ENCODE measurements at places on chromosomes 1 and 21.

- DNase-seq, result no peak
Measured at GRCh38 chr1:154769193-154769895, 100.7 kb downstream of the KCNN3 start.

DNA sequence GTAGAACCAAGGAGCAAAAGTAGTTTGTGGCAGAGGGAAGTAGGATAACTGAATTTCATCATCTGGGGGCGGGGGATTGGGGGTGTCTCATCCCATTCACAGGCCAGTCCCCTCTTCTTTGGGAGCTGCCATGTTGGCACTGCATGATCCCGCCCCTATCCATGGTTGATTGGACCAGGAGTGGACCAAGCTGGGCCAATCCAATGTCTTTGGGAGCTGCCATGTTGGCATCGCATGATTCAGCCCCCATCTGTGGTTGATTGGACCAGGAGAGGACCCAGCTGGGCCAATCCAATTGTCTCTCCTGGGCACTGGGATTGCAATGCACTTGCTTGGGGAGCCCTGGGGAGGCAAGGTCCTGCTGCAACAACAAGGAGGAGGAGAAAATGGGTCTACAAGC, 12.3 kb upstream of the ALPL start:
- no peak for DNase-seq

DNA sequence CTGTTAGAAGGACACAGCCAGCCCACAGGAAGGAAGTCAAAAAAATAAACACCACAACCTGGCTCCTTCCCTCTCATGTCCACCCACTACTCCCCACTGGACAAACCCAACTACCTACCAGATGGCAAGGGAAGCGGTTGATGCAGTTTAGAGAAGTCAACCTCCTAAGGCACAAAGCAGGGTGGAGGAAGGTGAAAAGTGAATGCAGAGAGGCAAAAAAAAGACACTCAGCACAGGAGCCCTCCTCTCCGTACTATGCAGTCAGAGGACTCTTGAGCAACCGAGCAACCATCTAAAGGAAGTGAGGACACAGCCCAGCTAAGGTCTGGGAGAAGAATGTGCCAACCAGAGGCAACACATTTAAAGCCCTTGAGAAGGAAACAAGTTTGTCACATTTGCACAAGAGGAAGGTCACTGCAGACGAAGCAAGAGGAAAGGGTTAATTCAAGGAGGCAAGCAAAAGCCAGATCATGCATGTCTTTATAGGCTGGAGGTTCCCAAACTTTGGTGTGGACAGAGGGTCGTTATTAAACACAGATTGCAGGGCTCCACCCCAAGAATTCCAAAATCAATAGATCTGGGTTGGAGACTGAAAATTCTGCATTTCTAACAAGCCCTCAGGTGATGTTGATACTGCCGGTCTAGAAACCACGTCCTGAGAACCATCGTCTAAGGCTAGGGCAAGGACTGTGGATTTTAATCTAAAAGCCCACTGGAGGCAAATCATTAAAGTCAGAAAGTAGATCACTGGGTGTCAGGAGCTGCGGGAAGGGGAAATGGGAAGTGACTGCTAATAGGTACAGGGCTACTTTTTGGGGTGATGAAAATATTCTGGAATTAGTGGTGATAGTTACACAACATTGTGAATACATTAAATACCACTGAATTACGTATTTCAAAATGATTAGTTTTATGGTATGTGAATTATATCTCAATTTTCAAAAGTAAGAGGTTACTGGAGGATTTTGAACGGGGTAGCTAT, 19.7 kb downstream of the TP53BP2 start:
- DNase-seq, result peak; percentile 79

DNA sequence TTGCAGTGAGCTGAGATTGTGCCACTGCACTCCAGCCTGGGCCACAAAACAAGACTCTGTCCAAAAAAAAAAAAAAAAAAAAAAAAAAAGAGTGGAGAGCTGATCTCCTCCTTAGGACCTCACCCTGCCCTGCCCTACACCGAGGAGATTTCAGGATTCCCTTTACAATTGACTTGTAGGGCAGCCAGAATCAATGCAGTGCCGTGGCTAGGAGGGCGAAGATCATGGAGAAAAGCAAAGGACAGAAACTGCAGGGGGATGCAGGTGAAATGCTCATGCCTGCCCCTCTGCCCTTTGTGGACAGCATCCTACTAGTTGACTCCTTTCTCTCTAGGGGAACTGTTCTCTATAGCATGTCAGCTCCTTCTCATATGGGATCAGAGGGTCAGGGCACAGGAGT, 9.6 kb downstream of the FHAD1 start:
- no peak for DNase-seq

DNA sequence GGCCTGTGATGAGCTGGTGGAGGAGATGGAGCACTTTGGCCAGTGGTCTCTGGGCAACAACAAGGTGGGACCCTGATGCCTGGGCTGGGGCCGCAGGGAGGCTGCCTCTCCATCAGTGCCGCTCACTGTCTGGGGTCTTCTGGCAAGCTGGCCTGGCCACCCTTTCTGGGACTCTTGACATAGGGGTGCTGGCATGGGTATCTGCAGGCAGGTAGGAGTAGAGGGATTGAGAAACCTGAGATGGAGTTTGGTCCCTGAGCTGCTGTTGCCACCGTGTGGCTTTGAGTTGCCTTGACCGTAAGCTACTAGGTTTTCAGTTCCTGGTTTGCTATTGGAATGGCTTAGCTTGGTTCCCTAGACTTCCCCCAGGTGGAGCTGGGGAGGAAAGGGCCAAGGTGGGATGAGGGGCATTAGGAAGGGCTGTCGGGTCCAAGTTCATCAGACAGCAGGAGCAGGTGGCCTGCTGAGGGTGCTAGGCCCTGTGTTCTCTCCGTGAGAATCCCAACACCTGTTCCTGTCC, 13.2 kb upstream of the MFN2 start:
- DNase-seq, result peak; percentile 11

- no peak for DNase-seq
Measured at GRCh38 chr21:33496345-33496744, 4.8 kb upstream of the DNAJC28 start.

DNA sequence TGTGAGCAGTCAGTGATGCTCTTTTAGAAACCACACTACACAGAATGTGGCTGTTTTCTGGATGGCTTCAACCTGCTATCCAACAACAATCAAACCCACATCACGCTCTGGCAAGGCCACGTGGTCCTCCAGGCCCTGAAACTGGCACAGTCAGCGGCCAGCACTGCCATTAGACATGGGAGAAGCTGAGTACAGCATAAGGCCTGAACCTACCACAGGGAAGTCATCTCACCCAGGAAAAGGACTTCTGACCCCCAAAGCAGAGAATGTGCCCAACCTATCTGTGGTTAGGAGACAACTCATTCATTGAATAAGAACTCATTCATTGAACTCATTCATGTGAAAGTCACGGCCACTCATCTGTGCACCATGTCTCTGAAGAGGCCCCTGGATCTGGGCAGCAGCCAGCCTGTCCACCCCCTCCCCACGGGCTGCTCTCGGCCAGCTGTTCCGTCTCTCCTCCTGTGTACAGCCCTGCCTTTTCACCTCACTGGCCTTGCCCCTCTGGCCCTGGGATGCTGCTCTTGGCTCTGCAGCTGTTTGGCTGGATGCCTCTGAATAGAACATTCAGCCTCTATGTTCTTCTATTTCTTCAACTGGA, 41.1 kb downstream of the C1orf198 start:
- DNase-seq, result no peak

DNA sequence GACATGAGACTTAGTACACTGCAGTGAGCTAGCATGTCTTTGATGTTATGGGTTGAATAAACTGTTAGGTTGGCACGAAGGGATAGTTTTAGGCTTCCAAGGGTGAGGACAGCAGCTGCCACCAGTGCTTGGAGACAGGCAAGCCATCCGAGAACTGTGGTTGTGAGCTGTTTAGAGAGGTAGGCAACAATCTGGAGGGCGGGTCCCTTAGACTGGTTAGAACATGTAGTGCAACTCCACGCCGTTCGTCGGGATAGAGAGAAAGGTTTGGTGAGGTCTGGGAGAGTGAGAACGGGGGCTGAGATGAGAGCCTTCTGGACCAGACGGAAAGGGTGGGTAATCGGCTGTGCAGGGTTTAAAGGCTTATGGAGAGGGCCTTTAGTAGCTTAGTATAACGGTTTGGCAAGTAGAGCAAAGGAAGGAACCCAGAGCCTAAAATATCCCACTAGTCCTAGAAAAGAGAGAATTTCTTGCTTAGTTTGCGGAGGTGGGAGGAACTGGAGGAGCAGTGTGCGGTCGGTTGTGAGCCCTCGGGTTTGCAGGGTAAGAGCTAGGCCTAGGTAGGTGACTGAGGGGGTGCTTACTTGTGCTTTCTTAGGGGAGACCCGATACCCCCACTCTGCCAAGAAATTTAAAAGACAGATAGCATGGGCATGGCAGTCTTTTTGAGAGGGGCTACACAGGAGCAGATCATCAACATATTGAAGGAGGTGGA, 72.8 kb downstream of the CNST start:
- no peak for DNase-seq

- DNase-seq, result peak; percentile 17
Measured at GRCh38 chr1:110800079-110800478, 72.9 kb upstream of the CD53 start.

DNA sequence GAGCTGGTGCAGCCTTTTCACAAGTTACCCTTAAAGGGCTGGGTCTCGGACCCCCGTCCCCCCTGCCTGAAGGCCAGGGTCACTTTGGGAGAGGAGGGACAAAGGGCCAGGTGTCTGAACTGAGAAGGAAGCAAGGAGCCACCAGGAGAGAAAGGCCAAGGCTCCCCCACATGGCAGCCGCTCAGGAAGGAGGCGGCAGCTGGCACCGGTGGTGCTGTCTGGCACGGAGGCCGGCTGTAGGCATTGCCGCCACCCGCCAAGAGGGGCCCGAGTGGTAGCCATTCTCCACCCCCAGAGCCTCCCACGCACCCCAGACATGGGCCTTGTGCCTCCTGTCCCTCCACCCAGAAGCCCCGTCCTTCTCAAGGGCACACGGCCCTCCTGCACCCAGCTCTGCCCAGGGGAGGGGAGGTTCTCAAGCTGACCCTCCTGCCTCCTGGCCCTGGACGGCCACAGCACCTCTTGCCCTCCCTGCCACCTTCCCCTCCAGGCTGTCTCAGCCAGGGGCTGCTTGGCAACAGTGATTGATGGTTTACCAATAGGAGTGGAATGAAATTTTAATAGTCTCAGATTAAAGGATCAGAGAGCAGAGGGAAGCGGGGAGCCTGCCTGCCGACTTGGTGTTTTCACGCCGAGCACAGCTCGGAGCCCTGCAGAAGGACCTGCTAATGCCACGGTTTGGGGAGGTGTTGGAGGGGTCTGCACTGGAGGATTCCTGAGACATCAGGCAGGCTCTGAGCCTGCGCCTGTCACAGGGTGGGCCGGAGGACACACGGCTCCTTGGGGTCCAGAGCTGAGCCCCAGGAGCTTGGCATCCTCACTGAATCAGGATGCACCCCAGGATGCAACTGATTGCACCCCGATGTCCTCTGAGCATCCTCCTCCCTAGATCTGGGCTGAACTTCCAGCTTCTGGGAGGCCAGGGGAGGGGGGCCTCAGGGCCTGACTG, 211.9 kb upstream of the VAMP3 start:
- DNase-seq, result no peak

DNA sequence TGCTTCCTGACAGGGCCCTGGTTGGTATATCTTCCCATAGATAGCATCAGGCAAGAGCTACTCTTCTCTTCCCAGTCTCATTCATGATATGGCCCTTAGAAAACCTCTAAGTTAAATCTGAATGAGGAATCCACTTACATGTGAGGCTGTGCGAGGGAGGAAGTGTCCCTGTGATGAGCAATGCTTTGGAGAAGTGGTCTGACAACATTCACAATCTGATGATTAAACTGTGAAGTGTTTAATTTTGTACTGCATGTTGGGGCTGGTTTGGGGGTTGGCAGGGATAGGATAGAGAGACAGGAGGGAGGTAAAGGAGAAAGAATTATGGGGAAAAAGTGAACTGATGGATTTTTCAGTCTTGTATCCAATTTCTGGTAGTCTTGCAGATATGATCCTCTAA, 421.2 kb upstream of the DAB1 start:
- DNase-seq, result no peak

Measured in suppressor macrophage (primary cell).